ENCODE measurements at places on chromosomes 11 and 22. TPM values are rescaled to one million over a fixed set of nuclear protein-coding genes. Genes with fewer than 3 reads are reported as not detected.

GRCh38 chr22:32119568-32120235 is 39.4 kb downstream of the C22orf42 start:
- DNase-seq: no peak

GRCh38 chr11:115197433-115197832 is 306.8 kb downstream of the CADM1 start:
- no peak for DNase-seq

- DNase-seq: no peak
These were observed 124.3 kb upstream of the RASSF10 start for GRCh38 chr11:12884751-12885318.

Gene PHOX2A
- not detected for total RNA-seq

Gene CHRNA10
- 0.65 TPM for total RNA-seq

Gene PLAAT5
- 1.6 TPM for total RNA-seq
